ENCODE measurements at places on chromosomes 1 and 21. TPM values are rescaled to one million over a fixed set of nuclear protein-coding genes. Genes with fewer than 3 reads are reported as not detected.

The TCHHL1 gene
- not detected for total RNA-seq

The LCE2B gene
- total RNA-seq = not detected

The LRRC53 gene
- not detected for total RNA-seq

The CTXND2 gene
- not detected for total RNA-seq

The CCDC185 gene
- total RNA-seq = not detected

The MIXL1 gene
- not detected for total RNA-seq

The NTNG1 gene
- total RNA-seq = 6.6 TPM

The SGIP1 gene
- total RNA-seq = 14.0 TPM

The CCDC190 gene
- not detected for total RNA-seq

The RWDD3 gene
- total RNA-seq = 17.9 TPM

The RXRG gene
- total RNA-seq = not detected

The GJB5 gene
- total RNA-seq = 23.6 TPM

The S100A7 gene
- 36.6 TPM for total RNA-seq

The PROX1 gene
- total RNA-seq = 4.7 TPM

The UMODL1 gene
- not detected for total RNA-seq

The SYCP1 gene
- total RNA-seq = not detected

The F13B gene
- not detected for total RNA-seq

The PRR9 gene
- not detected for total RNA-seq

The NT5C1A gene
- total RNA-seq = not detected

The PCBP3 gene
- 4.9 TPM for total RNA-seq

All from vagina (tissue), 2 donors.